Epithelial cell of esophagus (primary cell): ENCODE measurements at places on chromosomes 7 and 10.
A peak's percentile ranks its signal among the peaks of the same experiment; 100 is the strongest.

DNA sequence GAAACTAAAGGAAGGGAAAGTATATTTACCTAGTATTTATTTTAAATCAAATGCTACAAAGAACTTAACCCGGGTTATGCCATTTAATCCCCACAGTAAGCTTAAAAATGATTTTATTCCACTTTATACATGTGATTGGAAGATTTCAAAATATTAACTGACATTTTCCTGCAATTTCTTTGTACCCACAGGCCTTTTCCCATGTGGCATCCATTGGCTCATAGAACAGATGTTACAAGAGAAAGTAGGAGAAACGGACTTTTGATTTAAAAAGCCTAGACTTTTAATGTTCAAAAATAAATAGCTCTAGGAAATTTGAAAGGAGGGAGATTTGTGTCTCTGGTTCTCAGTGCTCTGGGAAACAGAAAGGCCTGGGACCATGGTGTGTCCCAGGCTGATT, 807.9 kb downstream of the KCNMA1 start:
- DNase-seq: no peak

- DNase-seq: no peak
These were observed 137.7 kb downstream of the SEMA3C start for GRCh38 chr7:80781146-80781545.

DNA sequence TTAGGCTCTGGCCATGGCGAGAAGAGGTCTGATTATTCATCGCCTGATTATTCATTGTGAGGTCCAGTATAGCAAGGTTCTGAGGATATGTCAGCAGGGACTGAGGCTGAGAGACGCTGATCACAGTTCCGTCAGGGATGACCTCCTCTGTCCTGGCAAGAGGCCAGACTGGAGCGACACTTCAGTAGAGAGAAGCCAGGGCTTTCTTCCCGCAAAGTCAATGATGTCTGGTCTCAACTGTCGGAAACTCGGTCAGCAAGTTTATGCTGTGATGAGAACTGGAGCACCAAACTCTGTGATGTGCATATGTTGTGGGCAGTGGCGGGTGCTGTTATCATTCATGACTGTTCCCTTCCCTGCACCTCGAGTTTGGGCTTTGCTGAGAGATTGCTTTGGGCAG, 29.0 kb upstream of the GNA12 start:
- no peak for DNase-seq

DNA sequence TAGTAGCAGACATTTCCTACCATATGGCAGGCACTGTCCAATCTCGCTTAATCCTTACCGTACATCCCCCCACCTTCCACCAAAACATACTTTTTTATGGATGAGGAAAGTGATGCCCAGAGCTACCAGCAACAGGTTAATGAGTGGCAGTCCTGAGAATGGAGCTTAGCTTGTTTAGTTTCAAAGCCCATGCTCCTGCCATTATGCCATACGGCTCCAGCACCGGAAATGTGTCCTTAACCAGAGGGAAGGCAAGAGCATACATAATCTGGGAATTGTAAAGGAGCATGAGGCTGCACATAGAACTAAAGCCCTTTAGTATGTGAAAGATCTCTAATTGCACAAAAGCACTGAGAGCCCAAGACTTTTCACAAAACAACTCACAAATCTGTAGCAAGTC, 155.9 kb upstream of the PHYHIPL start:
- DNase-seq: no peak

DNA sequence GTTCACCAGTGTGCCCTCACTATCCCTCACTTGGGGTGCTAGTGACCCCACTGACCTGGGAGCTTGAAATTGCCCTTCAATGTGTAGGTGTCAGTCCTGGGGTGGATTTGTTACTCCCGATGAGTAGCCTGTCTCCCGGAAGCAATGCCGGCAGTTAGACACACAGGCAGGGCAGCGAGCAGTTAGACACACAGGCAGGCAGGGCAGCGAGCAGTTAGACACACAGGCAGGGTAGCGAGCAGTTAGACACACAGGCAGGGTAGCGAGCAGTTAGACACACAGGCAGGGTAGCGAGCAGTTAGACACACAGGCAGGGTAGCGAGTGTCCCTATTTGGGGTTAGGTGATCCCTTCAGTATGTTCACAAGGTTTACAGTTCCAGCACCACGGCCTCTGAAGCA, 44.0 kb downstream of the VWA2 start:
- DNase-seq: no peak

- DNase-seq: no peak
These were observed 83.7 kb downstream of the JMJD1C start for GRCh38 chr10:63382066-63382465.

- DNase-seq: peak; percentile 22
These were observed 77.0 kb upstream of the PODXL start for GRCh38 chr7:131633342-131633843.

- DNase-seq: no peak
These were observed 73.1 kb upstream of the HPS1 start for GRCh38 chr10:98519841-98520240.

GRCh38 chr10:119421891-119422681, 120.4 kb downstream of the RGS10 start:
- no peak for DNase-seq

DNA sequence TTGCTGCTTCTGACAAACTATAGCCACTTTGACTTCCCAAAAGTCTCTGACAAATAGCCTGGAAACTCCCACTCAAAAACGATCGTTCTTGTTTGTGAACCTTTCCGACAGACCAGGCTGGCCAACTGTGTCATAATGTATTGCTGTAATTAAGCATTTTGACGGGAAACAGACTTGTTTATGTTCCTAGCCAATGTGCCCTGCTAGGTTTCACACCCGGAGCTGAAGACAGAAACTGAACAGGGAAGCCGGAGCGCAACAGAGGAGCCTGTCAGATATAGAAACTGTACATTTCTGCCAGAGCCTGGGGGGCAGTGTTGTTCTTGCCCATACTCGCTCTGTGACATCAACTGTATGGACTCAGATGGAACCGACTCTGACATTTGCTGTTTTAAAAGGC, 55.3 kb upstream of the C7orf33 start:
- peak; percentile 47 for DNase-seq

DNA sequence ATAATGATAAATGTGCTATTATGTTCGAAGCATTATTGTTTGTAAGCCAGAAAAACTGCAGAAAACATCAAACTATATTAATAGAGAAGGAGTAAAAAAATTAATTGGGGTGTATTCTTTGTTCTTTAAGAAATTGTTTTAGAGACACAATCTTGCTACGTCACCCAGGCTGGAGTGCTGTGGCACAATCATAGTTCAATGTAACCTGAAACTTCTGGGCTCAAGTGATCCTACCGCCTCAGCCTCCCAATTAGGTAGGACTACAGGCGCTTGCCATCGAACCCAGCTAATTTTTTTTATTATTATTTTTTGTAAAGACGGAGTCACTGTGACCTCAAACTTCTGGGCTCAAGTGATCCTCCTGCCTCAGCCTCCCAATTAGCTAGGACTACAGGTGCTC, 1138.6 kb downstream of the GATA3 start:
- DNase-seq: no peak
